ENCODE measurements at places on chromosomes 5 and 9.

DNA sequence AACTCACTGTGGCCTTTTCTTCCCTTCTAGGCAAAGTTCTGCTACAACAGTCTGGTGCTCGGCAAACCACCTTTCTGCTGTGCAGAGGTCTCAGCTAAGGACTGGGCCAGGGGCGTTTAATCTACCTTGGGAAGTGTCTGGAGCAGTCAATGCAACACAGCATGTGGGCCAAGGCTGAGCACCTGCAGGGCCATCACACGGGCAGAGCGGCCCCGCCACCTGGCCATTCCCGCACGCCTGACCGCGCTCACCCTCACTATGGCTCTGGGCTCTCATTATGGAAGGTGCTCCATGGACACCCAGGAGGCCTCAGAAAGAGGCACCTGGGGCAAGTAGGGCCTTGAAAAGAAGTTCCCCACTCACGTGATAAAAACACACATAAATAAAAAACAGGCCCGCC lies 65.7 kb upstream of the TBC1D9B start:
- no peak for DNase-seq

- no peak for DNase-seq
Observed at GRCh38 chr5:113682497-113683136, 169.1 kb downstream of the YTHDC2 start.

- peak; percentile 78 for DNase-seq
Observed at GRCh38 chr9:131318231-131319085, 28.9 kb downstream of the PLPP7 start.

GRCh38 chr5:179912951-179913350 lies 5.3 kb upstream of the TBC1D9B start:
- DNase-seq = no peak

GRCh38 chr5:21711866-21712758 lies 1141.0 kb downstream of the CDH12 start:
- no peak for DNase-seq

DNA sequence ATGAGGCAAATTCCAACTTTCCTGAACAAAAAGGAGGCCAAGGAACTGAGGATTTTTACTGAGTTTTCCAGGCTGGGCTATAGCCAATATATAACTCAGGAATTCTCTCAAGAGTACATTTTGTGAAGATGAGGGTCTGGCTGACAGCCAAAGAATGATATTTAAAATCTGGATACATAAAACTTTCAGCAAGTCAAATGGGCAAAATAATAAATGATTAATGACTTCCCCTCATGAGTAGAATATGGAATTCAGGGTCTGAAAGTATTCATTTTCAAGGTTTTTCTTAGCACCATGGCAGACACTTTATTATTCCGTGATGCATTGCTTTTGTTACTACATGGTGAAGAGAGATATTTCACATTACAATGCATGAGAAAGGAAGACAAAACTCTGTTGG lies 7.8 kb downstream of the FAM81B start:
- no peak for DNase-seq

GRCh38 chr5:155076379-155076778 lies 62.8 kb downstream of the KIF4B start:
- DNase-seq = no peak

DNA sequence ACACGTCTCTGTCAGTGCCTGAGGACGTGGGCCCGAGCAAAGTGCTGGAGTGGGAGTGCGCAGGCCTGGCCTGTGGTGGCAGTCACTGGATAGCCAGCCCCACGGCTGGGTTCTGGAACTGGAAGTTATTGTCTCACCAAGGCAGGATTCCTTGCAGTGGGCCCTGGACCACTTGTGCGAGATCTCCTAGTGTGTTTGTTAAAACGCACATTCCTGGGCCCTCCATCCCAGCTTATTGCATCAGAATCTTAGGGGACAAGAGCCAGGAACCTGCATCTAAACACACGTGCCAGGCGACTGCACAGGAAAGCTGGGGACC lies 26.9 kb downstream of the PTPA start:
- DNase-seq = no peak

GRCh38 chr5:104084896-104085295 lies 522.3 kb upstream of the NUDT12 start:
- DNase-seq = no peak

DNA sequence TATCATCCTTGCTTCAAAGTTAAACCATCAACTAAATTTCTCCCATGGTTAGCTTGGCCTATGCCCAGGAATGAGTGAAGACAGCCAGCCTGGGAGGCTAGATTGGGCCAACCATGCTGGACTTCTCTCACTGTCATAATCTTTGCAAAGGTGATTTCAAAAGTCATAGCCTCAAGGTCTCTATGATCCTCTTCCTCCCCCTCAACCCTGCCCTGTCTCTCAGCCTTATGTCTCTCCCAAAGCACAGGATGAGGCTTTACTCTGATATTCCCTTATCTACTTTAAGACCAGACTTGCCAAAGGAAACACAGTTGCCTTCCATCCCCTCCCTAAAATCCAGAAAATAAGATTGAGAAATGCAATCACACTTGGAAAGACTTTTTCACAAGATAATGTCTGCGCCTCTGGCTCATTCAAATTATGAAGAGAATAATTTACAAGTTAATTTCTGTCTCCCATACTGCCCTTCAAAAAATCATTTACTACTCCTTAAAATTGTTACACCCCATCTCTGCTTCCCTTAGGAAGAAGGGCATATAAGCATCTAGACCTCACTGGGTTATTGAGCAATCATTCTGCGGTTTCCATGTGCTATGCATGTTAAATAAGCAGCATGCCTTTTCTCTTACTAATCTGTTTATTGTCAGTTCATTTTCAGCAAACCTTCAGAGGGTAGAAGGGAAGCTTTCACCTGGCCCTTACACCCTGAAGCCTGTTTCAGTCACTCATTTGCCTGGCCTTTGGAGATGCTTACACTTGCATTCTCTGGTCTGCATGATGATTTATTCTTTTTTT lies 113.8 kb upstream of the ANKRD55 start:
- DNase-seq = no peak

- DNase-seq = no peak
Observed at GRCh38 chr5:41539454-41539853, 29.1 kb upstream of the PLCXD3 start.

All from SK-N-SH (cell line).